NCI-H460 (cell line): ENCODE measurements at places on chromosomes 4 and X.

DNA sequence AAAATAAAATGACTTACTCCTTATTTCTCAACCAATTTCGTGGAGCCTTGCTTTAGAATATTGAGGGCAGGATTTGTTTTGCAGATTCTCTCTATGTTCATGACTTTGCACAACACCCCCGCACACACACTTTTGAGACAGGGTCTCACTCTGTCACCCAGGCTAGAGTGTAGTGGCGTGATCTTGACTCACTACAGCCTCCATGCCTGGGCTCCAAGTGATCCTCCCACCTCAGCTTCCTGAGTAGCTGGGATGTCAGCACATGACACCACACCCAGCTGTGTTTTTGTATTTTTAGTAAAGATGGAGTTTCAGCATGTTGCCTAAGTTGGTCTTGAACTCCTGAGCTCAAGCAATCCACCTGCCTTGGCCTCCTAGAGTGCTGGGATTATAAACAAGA lies 12.0 kb downstream of the CT47C1 start:
- DNase-seq = no peak

DNA sequence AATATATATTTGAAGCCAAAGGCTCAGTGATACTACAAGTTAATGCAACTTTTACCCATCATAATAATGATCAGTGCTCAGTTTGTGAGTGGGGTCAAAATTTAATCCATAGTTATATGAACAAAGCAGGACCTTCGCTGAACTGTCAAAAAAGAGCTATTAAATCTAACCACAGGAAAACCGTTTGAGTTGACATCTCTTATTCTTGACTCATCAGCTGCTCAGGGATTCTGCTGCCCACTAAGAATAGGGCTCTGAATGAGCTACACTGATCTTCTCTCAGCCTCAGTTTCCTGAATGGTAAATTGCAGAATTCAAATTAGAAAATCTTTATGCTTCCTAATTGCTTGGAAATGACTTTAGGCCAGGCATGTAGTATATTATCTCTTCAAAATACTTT lies 44.9 kb upstream of the NAP1L5 start:
- no peak for DNase-seq

DNA sequence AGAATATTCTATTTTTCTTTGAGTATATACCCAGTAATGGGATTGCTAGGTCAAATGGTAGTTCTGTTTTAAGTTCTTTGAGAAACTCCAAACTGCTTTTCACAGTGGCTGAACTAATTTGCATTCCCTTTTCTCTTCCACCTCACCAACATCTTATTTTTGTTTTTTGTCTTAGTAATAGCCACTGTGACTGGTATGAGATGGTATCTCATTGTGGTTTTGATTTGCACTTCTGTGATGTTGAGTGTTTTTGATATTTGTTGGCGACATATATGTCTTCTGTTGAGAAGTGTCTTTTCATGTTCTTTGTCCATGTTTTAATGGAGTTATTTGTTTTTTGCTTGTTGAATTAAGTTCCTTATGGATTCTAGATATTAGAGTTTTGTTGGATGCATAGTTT lies 24.4 kb downstream of the AIMP1 start:
- DNase-seq = no peak

GRCh38 chrX:81316163-81316562 lies 114.3 kb downstream of the SH3BGRL start:
- no peak for DNase-seq

DNA sequence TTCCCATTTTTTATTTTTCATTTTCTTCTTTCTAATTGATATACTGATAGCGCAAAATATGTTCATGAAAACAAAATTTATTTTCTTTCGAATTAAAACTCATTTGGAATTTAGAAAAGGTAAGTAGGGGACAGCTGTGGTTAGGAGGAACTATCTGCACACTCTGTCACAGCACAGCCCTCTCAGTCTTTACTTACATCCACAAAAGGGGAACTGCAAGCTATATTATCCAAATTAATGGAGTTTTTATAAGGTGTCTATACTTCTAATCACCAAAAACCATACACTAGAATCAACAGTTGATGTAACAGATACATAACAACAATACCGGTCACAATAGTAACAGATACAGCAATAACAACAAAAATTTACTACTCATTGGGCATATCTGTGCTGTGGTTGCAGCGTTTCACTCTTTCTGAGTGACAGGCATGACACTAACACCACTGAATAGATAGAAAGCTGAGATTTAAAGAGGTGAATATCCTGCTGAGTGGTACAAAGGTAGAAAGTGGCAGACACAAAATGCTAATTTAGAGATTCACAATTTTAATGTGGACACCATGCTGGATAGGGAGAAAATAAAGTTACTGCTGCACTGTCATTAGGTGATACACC lies 160.7 kb downstream of the PPP3CA start:
- no peak for DNase-seq

GRCh38 chr4:10192331-10192730 lies 75.7 kb upstream of the WDR1 start:
- no peak for DNase-seq

DNA sequence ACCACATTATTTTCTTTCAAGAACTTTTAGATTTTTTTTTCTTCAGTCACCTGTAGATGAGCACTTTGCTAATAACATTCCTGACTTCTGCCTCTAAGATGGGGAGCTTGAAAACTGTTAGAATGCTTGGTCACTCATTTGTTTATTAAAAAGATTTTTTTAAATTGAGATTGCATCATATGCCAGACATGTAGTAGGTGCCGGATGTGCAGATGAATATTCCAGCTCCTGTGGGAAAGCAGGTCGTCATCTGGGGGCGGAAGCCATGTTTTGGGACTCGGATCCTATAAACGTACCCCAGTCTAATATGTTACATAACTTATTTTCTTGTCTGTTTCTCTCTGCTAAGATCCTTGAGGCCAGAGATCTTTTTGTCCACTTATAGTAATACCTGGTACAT lies 236.8 kb downstream of the ARHGAP10 start:
- no peak for DNase-seq

- DNase-seq = no peak
Measured at GRCh38 chrX:111695297-111695880, 14.4 kb downstream of the ALG13 start.
